ENCODE measurements at places on chromosomes 2 and 18.

DNA sequence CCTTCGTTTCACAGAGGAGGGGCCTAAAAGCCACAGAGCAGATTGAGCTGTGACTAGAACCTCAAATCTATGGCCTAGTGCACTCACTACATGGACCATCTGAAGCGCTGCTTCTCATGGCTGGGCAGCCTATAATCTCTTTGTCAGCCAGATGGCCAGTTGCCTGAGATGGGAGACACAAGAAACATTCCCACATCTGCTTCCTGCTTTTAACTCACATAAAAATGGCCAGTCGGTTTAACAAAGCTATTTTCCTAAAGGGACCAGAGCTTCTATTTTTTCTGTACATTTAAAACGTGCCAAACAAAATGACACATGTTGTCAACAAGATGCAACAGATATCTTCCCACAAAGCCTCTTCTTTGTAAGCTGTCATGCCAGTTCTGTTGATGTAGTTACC is 173.8 kb downstream of the GFPT1 start:
- no peak for DNase-seq

GRCh38 chr2:45941531-45942236 is 290.2 kb downstream of the PRKCE start:
- no peak for DNase-seq

- DNase-seq, result no peak
Observed at GRCh38 chr2:128642821-128643220, 324.2 kb upstream of the HS6ST1 start.

- DNase-seq, result no peak
Observed at GRCh38 chr18:7532942-7533341, 34.2 kb upstream of the PTPRM start.

DNA sequence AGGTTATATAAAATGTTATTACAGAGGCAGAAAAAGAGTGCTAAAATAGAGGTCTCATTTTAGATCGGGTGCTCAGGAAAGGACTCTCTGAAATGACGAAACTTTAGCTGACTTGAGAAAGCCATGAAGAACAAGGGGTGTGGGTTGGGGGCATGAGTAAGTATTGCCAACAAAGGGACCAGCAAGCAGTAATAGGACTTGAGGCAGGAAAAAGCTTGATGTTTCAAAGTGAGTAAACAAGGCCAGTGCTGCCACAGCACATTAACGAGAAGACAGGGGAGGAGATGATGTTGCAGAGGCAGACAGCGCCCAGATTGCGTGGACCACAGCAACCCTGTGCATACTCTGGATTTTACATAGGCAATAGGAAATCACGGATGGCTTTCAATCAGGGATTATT is 318.8 kb downstream of the ZEB2 start:
- no peak for DNase-seq

DNA sequence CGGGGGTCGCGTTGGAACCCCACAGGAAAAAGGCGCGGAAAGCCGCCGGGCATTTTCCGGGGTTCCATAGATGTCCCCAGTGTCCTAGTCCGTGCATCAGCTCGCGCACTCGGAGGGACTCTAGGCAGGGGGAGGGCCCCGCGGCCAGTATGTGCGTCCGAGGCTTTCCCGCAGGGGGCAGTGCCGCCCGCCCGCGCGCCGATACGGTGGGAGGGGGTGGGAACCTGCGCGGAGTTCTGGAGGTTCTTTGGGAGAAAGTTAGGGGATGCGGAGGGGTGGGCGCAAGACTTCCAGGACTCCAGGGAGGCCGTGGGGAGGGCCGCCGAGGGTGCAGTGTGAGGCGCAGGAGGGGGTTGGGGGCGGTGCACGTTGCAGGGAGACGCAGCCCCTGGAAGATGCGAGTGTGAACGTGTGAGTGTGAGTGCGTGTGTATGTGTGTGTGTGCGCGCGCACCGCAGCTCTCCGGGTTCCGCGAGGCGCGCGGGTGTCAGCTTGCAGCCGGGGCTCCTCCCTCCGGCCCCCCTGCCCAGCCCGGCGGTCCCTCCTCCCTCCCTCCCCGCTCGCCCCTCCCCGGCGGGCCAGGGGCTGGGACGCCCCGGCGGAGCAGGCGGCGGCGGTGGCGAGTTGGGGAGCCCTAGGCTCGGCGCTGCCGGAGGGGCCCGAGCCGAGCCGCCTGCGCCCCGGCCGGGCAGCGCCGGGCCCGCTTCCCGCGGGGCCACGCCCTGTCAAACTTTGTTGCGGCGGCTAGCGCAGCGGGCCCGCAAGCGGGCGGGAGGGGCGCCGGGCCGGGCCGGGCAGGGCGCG is at the start of gene TCF7L1:
TCF7L1 (plus strand) TSS at position 559 of the 804 bp plus-strand sequence. CDS start 293 bp downstream, outside the sequence.
- no peak for DNase-seq

DNA sequence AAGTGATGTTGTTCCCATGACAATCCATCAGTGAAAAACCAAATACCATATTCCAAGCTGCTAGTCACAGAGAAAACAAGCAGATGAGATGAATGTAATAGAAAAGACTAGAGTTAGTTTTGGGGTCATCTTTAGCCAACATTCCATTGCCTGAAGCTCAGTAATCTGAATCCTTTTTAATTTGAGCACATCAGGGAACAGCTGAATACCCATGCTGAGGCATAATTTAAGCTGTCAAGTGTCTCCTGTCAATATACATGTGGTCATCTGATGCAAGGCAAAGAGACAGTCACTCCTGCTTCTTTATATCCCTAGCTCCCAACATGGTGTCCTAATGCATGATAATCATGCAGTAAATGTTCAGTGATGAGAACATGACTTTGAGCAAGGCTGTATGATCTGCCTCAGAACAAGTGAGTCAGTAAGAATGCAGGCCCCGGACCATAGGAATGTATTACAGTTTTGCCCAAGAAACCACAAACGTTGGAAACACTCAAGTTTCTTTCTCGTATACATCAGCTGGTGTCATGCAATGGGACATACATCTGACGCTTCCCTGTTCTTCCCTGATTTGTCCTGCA is 48.0 kb downstream of the CDK15 start:
- no peak for DNase-seq

DNA sequence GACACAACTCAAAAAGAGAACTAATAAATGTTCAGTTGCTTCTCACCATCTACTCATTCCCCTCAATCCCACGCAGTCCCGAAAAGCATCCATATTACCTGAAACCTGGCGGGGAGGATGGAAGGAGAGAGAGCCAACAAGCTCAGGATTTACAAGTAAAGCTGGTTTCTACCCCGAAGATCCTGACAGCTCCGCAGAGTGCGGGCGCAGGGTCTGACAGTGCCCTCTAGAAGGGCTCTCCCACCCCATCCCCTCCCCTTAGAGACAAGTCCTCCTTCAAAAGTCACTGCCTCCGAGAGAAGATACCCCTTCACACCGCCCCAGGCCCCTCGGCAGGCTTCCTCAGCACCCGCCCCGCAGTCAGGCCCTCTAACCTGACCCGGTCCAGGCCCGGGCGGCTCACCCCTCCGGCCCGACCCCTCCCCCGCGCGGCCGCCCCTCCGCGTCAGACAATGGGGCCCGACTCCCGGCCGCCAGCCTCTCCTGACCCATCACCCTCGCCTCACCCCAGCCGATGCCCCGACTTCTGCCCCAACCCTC is 550 bp downstream of the RAB1A start:
- DNase-seq, result peak; percentile 18

DNA sequence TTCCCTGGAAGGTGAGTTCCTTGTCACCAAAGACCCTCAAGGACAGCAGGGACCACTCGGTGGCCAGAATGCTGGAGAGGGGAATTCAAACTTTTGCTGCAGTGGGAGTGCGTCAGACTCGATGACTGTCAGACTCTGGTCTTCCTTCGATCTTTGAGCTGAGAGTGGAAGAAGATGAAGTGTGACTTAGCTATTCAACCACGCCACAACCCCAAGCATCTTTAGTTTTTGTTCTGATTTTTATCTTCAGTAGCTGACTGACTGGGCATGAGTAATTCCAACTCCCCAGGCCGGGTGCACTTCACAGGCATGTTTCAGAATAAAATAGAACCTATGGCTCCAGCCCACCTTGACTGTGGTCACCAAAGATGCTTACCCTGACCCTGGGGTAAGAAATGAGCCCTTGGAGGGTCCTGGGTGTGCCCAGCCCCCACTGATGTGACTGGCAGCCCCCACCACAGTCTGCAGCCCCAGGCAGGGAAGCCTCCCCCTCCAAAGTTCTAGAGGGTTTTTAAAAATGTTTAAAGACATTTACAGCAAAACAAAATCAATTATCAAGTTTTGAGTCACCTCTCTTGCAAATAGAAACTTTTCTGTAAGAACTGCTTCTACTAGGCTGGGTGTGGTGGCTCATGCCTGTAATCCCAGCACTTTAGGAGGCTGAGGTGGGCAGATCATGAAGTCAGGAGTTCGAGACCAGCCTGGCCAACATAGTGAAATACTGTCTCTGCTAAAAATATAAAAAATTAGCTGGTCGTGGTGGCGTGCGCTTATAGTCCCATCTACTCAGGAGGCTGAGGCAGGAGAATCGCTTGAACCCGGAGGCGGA is 24.9 kb upstream of the YWHAQ start:
- peak; percentile 64 for DNase-seq

DNA sequence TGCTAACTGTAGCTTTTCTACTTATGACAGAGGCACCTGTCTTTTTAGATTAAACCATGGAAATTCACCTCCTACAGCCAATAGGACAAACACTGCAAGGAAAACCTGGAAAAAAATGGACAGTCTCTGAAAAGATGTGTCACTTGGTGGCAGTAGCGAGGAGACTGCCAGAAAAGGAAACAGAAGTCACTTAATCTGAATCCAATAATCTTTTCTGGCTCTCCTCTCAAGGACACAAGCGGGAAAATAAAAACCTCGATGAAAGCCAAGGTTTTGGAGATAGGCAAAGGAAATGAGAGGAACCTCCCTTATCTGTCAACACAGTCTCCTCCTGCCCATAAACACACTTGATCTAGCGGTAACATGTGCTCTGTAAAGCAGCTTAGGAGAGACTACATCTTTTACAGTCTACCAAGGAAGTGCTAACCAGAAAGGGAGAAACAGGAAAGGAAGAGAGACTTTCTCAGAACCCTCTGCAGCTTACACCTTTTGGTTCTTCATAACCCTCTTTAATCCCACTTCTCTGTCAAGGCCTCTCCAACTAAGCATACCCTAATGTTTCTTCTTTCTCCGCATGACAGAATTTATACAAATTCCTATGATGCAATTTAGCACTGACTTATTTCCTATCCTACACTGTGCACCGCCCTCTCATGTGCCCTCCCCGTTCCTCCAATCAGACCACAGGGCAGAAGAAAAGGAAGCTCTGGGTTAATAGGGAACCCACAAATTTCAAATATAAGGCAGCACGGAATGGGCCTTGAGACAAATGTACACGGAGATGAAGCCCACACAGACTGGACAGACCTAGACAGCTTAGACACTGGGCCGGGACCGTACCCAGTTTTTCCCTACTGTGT is 52.8 kb downstream of the CLASP1 start:
- DNase-seq, result peak; percentile 2

GRCh38 chr18:44651478-44651877 is 29.2 kb upstream of the SETBP1 start:
- DNase-seq, result no peak

DNA sequence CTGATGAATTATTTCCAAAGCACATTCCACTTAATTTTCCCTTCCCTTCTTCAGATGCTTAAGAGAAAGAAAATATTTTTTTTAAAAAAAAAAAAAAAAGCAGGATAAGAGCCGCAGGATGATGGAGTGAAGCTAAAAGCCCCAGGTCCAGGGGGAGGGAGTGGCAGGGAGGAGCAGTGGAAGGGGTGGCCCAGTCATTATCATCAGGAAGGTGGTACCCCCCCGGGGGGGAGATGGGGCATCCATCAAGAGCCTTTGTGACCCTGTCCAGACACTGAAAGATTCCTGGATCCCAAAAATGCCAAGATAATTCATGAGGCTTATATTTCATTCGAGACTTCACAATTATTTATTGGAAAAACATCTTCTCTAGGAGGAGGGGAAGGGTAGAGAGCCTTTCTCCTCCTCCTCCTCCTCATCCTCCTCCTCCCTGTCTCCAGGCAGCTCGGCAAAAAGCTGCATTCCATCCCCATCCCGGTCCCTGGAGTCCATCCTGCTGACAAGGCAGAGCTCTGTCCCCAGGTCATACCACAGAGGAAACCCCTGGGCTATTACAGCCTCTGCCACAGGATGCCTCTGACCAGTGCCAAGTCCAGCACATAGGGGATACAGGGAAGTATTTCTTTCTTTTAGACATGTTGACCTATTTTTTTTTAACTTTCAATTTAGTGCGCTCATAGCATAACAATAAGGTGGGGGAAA is 125.3 kb downstream of the TWIST2 start:
- DNase-seq, result no peak

DNA sequence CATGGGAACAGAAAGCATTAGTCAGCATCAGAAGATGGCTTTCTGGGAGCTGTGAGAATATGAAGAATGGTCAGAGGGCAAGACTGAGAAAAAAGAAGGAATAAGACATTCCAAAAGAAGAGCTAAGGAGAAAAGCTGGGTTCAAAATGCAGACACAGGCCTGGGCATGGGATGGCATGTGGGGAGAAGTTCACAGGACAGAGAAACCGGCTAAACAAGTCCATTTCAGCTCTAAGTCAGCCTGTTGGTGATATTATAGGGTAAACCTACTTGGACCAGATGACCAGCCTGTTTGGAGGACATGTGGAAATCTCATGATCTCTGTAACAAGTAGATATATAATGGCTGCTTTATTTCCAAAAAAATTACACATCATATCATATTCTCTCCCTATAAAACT is 91.7 kb upstream of the MEIS1 start:
- no peak for DNase-seq

DNA sequence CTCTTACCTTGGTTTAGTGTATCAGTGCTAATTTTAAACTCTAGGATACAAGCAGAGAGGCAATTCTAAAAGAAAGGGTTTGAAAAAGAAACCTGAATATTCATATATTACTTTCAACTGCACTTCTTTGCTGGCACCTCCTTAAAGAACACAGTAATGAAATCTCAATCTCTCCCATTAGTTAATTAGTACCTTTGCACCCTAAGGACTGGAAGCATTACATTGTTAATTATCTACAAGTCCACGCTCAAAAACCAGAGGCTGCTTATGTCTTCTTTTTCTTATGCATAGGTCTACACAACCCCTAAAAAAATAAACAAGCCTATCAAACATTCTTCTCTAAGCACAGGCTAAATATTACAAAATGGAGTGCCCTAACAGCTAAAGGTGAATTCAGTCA is 20.2 kb downstream of the EPHA4 start:
- DNase-seq, result no peak

- DNase-seq, result no peak
Observed at GRCh38 chr2:239004274-239005015, 156.6 kb downstream of the TWIST2 start.

DNA sequence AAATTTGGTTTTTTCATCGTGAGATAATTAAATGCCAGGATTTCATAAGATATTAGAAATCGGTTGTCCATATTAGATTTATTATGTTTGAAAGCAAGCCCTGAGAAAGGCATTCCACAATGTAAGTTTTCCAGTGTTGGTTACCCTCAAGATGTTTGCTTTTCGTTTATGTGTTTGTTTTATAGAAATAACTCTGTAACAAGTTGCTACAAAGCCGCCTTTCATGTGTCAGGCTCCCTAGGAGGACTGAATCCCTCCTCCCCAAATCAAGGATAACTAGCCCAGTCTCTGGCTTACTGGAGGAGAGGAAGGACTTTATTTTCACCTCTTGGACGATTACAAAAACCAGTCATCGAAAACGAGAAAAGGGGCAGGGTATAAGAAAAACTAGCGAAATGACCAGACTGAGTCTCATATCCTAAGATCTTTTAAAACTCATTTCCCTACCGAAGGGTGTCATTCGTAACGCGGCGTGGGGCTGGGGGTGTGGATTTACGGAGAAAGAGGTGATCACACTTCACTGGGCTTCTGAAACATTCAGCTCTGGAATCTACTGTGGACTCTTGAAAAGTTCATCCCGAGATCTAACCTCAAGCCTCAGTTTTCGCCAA is 1.0 kb upstream of the PEX13 start:
- DNase-seq, result no peak

GRCh38 chr2:96121414-96121813 is 5.0 kb upstream of the ADRA2B start:
- no peak for DNase-seq

- DNase-seq, result no peak
Observed at GRCh38 chr18:27544206-27544605, 359.1 kb upstream of the CHST9 start.

Data from CD4-positive, alpha-beta T cell treated with Interleukin-2 at 100 ng/mL for 4 hours (primary cell).